ENCODE measurements at places on chromosomes 7 and 10.

DNA sequence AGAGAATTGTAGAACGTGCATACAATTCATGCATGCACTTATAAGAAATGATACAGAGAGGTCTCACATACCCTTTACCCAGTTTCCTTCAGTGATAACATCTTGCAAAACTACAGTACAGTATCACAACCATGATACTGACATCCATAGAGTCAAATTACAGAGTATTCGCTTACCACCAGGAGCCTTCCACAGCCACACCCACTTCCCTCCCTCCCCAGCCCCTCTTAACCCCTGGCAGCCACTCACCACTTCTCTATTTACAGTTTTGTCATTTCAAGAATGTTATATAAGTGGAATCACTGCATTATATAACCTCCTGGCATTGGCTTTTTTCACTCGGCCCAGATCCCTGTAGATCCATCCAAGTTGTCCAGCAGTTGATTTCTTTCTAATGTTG, 143.8 kb downstream of the ZNF248 start:
- DNase-seq, result no peak

DNA sequence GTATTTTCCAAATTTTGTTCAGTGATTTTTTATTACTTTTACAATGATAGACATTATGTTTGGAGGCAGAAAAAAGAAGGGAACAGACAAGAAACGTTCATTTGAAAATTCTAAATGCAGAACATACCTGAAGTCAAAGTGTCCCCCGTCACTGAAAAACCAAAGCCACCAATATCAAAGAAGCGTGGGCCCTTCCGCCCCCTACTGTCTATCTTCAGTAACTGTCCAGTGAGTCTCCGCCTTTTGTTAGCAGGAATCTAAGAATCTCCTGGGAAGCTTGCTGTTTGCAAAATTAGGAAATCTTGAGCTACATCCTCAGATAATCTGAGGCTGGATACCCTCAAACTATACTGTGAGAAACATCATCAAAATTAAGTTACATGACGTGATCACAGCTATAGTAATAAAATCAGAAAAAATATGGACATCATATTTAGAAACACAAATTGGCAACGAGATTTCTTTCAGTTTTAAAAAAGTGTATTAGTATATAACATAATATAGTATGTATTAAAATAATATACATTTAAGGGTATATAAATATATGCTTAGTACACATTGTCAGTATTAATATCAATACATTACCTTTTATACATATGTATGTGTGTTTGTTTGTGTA, 169.3 kb upstream of the AKR1E2 start:
- DNase-seq, result no peak

DNA sequence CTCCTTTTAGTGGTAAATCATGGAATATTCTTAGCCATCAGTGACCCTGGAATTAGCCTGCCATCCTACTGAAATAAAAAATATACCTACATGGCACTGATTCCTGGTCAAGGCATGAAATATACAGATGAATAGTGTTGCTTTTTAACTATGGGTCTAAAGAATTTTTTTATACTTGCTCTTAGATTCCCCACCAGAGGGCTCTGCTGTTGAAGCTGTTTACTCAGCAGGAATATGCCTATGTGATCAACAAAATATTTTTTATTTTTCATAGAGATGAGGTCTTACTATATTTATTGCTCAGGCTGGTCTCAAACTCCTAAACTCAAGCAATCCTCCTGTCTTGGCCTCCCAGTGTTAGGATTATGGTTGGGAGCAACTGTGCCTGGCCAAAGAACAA, 13.5 kb downstream of the ZC3HC1 start:
- no peak for DNase-seq

GRCh38 chr10:25226775-25227682, 52.2 kb downstream of the GPR158 start:
- DNase-seq, result no peak

DNA sequence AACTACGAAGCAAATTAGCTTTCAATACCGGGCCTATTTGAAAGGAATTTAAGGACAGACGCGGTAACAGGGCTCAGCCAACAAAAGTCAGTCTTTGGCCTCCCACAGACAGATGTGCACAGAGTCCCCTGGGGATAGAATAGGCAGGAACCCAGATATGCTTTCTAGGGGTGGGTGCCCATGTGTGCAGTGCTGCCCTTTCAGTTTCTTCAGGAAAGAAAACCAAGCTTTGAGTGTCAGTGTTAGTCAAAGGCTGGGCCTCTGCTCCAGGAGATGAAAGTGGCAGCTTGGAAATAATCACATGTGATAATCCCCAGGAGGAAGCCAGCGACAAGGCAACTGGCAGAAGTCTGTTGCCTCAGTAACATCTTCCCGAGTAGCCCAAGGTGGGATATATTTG, 43.8 kb upstream of the CSTF2T start:
- DNase-seq, result no peak

GRCh38 chr10:112588225-112588990, 141.4 kb downstream of the VTI1A start:
- DNase-seq, result no peak

- DNase-seq, result no peak
Observed at GRCh38 chr10:130985158-130985753, 326.3 kb downstream of the TCERG1L start.

GRCh38 chr10:78828647-78829539, 239.9 kb upstream of the ZMIZ1 start:
- no peak for DNase-seq

DNA sequence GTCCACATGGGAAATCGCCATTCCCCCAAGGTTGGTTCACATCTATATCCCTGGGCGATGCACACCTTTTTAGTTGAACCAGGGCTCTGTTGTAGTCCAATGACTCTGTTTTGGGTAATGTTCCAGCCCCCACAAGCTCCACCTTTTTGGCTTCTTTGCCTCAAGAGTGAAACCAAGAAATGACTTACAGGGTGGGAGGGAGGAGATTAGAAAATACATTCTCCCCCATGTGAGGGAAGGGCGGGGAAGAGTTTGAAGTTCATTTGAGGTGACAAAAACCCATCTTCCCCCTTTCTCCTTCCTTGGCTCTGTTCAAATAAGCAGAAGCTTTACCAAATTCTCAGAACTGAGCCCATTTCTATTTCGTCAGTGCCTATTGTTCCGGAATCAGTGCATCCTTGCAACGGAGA, 82.8 kb downstream of the GATA3 start:
- DNase-seq, result no peak

DNA sequence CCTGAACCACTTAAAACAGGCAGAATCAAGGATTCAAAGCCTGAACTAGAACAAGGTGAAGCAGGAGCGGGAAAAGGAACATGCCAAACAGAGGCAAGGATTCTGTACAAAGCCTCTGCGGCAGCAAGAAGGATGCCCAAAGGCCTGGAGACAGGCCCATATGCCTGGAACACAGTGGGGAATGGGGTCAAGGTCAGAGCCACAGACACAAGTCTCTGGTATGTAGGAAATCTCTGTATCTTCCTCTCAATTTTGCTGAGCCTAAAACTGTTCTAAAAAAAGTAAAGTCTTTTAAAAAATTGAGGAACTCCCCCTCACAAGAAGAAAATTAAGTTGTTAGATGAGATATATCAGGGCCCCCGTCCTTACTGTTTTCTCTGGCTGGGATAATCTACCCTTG, 175.9 kb upstream of the GHITM start:
- DNase-seq, result no peak

DNA sequence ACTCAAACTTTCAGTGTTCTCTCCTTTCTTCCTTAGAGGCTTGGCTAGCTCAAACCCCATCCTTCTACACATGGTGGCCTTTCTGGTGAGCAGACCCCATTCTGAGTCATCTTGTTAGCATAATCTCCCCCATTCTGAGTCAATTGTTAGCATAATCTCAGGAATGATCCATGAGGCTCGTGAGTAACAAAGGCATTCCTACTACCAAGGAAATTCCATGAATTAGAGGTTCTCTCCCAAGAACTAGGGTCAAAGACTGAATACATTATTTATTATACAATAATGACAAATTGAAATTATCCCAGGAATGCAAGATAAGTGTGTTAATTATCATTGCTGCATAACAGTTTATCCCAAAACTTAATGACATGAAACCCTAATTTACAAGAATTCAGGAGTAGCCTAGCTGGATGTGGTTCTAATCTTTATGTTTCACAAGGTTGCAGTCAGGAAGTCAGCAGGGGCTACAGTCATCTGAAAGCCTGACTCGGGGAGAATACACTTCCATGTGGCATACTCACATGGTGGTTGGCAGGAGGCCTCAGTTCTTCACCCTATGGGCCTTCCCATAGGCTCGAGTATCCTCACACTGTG, 100.2 kb downstream of the MMRN2 start:
- DNase-seq, result no peak

DNA sequence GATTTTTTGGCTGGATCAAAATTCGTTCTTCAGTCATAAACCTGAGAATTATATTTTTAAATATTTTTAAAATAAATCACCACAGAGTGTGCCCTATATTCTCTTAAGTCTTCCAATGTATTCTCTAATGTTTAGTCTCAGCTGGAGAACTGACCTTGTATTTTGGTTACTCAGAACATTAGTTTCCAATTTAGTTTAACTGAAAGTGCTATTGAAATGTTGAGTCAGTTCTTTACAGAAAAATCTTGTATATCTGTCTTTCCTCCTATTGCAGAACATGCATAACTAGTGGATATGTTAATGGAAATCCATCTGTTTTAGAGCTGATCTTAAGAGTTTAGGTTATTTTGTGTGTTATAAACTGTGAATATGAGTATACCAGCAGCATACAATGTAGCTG, 422.7 kb upstream of the IGFBP3 start:
- no peak for DNase-seq

DNA sequence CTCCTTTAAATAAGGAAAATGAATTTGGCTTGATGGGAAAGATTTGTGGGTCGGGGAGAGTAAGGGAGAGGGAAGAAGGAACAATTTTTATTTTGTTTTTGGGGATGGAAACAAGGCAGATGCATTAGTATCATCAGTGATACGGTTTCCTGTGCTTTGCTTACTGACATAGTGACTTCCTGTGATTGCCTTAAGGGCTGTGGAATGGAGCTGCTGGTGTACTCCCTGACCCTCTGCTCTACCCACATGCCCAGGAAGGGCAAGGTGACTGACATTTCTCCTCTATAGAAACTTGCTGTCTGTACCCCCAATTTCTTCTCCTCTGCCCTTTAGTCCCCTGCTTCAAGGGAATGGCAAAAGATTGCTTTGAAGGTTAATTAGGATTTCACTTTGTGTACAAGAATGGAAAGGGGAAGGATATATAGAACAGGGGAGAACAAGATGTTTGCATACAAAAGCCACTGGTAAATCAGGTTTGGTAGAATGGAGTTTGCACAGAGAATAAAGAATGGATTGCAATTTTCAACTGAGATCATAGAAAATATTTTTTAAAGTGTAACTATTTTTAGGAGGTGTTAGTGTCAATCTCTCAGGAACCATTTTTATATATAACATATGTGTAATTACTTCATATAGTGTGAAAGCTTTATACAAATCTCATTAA, 129.0 kb upstream of the AGR3 start:
- DNase-seq, result no peak

DNA sequence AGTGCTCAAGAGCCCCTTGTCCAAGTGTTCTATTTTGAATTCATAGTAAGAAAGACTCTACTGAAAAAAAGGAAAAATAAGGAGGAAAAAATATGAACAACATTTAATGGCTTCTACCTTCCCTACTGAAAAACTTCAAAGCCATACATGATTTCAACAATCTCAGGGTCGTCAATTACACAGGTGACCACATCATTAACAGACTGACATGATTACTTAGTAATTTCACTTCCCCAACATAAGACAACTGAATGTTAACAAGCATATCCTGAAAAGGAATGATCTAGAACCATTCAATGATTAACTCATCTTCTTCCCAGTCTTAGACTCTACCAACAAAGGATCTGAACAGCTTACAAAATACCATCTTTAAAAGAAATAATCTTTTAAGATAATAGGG, 34.8 kb downstream of the MEOX2 start:
- no peak for DNase-seq

- no peak for DNase-seq
Observed at GRCh38 chr7:37068038-37068437, 343.7 kb upstream of the AOAH start.

GRCh38 chr7:73865738-73866445, 4.9 kb downstream of the TMEM270 start:
- no peak for DNase-seq

DNA sequence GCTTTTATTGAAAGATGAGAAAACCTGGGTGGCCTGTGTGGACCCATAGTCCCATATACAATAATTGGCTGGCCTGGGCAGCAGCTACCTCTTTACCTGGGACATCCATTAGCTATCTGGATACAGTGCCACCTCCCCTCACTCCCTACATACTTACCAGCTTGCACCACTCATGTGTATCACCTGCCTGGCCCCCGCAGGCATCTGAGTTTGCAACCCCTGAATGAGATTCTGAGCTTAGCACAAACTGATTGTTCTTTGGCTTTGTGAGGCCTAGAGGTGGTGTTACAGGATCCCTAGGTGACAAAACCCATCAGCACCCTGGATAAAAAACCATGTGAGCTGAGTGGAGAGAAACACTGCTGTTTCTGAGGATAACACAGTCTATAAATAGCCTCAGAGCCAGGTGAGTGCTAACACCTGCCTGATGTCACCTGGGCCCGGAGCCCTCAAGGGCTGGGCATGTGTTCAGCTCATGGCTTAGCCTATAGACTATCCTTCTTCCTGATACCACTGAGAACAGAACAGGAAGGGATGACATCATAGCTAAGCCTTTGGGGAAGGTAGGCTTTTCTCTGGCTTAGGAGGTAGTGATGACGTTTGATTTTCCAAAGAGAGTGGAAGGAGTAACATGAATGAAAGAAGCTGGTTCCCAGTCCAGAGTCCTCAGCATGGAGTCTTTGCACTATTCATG, 2.6 kb upstream of the PPIF start:
- DNase-seq, result no peak

GRCh38 chr10:103678178-103678526, 177.2 kb downstream of the SH3PXD2A start:
- peak; percentile 95 for DNase-seq

GRCh38 chr10:108069096-108069495, 904.6 kb upstream of the SORCS1 start:
- DNase-seq, result no peak

- peak; percentile 73 for DNase-seq
Observed at GRCh38 chr7:27164367-27165088, 809 bp downstream of the HOXA9 start.

GRCh38 chr10:87712913-87713616, 53.4 kb downstream of the PAPSS2 start:
- DNase-seq, result no peak

DNA sequence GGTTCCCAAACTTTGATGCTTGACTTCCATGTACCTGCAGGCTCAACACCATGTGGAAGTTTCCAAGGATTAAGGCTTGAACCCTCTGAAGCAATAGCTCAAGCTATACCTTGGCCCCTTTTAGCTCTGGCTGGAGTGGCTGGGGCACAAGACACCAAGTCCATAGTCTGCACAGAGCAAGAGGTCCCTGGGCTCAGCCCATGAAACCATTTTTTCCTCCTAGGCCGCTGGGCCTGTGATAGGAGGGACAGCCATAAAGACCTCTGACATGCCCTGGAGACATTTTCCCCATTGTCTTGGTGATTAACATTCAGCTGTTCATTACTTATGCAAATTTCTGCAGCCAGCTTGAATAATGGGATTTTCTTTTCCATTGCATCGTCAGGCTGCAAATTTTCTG, 14.4 kb downstream of the DGKI start:
- DNase-seq, result no peak

- no peak for DNase-seq
Observed at GRCh38 chr7:2604608-2605174, 27.1 kb upstream of the TTYH3 start.

GRCh38 chr10:121041906-121042305, 190.7 kb downstream of the WDR11 start:
- no peak for DNase-seq

All from sciatic nerve (tissue), 2 donors.